Stimulated activated effector memory CD8-positive, alpha-beta T cell treated with anti-CD3 and anti-CD28 coated beads, Interleukin-12 subunit alpha, Interleukin-12 subunit beta, amount 100 ng/mL, for 72 hours (primary cell): ENCODE measurements at places on chromosomes 7 and 10.

- no peak for DNase-seq
Observed at GRCh38 chr7:158377800-158378623, 209.6 kb downstream of the PTPRN2 start.

DNA sequence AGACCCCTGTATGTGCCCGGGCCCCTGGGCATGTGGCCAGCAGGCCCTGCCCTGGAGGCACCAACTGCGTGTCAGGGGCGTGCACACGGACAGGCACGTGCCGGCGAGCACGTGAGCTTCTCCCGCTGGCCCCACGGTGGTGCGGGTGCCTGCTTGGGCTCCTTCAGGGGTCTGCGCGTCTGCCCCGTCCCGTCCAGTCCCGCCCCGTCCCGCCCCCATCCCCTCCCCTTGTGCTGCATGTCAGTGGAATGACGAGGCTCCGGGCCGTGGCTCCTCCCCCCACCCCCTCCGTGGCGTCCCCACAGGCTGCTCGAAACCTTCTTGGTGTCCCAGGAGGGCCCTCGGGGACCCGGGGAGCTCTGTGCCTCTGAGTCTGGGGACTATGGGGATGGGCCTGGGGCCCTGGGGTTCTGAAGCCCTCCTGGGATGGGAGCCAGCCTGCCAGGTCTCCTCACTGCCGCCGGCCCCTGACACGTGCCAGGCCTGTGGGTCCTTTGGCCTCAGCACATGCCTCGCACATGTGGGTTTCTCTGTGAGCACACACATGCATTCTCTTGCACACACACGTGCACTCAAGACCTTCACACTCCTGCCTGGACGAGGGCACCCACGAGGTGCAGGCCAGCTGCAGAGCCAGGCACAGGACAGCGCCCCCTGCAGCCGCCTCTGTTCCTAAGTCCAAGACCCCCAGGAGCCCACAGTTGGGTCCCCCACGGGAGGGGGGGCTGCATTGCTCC is 27.5 kb upstream of the AMZ1 start:
- no peak for DNase-seq

GRCh38 chr7:55440040-55440690 is 75.0 kb downstream of the LANCL2 start:
- DNase-seq = peak; percentile 45

DNA sequence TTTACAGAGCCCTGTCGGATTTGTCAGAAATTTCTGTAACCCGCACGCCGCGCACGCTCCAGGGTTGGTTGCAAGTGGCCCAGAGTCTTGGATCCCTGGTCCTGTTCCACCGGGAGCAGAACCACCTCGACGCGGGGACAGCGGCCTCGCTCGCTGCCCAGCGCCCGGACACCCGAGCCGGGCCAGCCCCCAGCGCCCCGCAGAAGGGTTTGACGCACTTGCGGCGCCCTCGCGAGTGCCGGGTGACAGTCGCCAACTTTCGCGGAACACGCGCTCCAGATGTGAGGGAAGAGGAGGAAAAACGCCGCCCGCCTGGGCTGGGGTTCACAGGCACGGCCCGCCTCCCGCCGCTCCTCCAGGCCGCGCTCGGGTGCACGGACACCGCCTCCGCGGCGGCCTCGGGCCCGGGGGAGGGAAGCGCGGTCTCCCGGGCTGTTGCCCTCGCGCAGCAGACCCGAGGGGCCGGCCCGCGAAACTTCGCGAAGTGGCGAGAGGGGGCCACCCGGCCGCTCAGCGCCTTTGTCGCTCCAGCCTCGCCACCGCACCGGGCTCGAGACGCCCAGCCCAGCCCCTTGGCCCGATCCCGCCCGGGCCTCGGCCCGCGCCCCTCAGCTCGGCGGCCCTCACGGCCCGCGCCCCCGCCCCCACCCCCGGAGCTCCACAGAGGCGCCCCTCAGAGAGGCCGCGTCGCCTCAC is 514 bp downstream of the RNF216 start:
- peak; percentile 25 for DNase-seq

DNA sequence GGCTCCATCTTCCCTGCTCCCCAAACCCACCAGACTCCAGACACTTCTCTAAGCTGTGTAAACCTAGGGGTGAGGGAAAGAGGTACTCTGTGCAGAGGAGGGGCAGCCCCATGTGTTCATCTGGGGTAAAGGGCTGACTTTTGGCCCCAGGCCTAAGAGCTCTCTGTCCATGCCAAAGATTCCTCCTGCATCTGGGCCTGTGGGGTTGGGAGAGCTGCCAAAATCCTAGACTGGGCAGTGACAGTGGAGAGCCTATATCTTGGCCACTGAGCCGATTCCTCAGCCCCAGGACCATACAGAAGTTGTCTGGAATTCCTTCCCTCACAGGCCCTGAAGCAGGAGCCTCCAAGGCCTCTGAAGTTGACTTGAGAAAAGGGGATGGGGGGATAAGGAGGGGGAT is 25.3 kb upstream of the LEP start:
- no peak for DNase-seq

GRCh38 chr7:114173170-114173890 is 241.3 kb upstream of the FOXP2 start:
- DNase-seq = no peak

- DNase-seq = no peak
Observed at GRCh38 chr10:1874533-1874932, 137.2 kb upstream of the ADARB2 start.

GRCh38 chr10:113425008-113425407 is 127.8 kb upstream of the HABP2 start:
- no peak for DNase-seq

GRCh38 chr7:37111459-37111858 is 337.2 kb downstream of the ELMO1 start:
- DNase-seq = no peak

DNA sequence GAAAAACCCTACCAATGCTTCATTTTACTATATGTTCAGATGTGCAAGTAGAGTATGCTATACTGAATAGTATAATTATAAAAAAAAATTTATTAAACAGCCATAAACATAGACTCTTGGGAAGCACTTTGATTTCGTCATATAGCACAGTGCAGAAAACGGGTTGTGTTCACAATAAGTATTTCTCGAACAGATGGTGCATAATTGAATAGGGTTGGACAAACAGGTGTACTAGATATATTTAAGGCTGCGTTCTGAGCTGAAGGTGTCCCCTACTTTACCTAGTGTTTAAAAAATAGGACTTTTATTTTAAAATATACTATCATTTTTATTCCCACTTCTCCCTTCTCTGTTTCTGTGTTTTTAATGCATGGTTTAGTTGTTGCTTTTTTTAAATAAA is 841.5 kb downstream of the ANKRD7 start:
- DNase-seq = no peak

- no peak for DNase-seq
Observed at GRCh38 chr10:98295401-98295811, 27.4 kb upstream of the LOXL4 start.

DNA sequence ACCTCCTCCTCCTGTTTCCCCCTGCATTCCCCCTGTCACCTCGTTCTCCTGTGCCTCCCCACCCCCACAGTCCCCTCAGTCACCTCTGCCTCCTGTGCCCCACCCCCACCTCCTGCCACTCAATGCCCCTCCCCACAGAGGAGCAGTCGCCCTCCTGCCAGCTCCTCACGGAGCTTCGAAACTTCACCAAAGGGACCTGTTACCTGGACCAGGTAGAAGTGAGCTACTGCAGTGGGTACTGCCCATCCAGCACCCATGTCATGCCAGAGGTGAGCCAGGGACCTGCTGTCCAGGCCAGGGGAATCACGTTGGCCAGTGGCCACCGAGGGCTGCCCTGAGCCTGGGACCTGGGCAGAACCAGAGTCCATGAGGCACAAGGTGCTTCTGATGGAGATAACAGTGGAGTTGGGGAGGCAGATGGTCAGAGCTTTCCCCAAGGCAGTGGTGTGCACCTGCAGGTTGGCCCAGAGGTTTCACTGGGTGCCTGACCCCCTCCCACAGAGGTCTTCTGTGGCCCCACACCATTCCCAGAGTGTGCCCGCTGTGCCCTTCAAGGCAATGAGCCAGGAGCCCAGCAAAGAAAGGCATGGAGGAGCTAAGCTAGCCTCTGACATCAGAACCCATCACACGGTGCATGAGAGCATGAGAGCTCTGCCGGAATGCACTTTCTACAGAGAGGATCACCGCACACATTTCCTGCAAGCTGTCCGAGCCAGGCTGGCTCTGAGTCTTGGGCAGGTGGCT is 7.0 kb upstream of the ZNF862 start:
- no peak for DNase-seq

- DNase-seq = no peak
Observed at GRCh38 chr7:35565927-35566326, 129.0 kb downstream of the HERPUD2 start.

- no peak for DNase-seq
Observed at GRCh38 chr7:137073571-137074325, 205.3 kb downstream of the CHRM2 start.

DNA sequence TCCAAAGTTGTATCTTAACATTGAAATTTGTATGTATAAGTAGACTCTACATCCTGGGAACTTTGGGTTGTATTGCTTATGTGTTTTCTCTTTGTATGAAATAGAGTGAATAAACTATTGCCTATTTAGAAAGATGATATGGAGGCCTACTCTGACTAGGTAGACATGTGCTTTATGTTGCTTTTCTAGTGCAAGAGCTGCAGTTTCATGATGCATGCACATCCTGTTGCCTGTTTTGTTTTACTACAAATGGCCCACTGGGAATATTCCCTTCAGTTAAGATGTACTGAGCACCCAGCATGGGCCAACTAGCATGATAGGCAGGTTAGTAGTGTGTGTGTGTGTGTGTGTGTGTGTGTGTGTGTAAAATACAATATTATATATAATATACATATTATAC is 282.1 kb upstream of the LRGUK start:
- no peak for DNase-seq

DNA sequence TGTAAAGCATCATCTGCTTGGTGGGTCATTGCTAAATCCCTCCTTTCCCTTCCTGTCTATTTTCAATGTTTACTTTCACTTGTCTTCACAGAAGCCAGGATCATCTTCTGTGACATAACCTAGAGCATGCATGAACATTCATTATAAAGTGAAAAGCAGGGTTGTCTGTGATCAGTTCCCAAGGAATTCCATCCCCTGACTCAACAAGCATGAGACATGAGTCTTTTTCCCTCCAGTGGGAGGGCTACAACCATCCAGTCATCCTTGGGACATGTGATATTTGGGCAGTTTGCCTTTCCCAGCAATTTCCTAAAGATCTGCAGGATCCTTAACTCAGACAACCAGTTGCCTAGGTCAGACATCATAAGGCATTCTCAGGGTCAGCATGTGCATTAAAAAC is 166.3 kb upstream of the TMEM196 start:
- no peak for DNase-seq

GRCh38 chr7:77443042-77443441 is 26.9 kb upstream of the GSAP start:
- no peak for DNase-seq

DNA sequence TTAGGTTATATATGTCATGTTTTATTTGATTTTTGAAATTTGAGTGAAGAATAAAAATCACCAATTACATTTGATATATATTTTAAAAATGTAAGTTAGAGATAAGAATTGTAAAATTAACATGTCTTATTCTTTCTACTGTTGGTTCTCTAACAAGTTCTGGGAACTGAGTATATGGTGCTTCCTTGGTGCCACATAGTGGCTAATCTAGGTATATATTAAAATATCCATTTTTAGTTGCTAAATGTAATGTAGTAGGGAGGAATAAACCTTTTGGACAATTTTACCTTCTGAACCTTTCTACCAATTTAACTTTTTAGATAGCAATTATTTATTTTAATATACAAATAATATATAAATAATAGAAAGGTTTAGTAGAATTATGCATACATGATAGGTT is 17.5 kb downstream of the CFAP69 start:
- DNase-seq = no peak

- DNase-seq = no peak
Observed at GRCh38 chr10:88954458-88955083, 2.0 kb upstream of the ACTA2 start.

DNA sequence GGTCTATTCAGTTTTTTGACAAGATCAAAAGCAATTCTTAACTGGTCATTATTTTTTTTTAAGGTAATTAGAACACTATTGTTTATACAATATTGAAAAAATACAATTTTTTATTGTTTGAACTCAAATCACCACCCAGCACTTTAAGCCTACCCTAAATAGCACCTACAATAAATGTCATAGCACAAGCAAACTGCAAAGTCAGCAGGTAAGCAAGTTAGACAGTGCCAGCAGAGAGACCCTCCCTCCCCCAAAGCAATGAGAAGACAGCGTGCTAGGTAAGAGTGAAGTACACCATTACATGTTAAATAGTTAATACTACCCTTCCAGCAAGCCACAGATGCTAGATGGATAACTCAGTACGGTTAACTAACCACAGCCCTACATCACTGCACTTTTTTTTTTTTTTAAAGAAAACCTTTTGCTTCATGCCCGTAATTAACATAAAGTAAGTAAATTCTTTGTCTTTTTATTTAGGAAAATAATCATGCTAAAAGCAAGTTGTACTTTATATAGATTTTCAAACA is 120.0 kb downstream of the UBE2H start:
- DNase-seq = no peak

DNA sequence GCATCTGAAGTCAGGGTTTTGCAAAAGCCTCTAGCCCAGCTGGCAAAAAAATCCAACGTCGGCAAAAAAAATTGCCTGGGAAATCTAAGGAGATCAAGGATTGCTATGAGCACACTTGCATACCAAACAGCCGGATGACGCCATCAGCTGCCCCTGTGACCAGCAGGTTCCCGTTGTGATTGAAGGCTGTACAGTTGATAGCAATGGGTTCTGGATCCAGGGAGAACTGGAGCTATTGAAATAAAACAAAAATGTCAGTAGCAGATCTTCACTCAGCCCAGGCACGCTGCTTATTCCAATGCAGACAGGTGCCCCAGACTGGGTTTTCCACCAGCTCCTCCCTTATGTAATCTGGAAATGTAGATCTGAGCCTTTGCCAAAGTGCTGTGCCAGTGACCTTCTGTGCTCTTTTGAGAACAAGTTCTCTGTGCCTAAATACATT is 18.7 kb upstream of the CYREN start:
- DNase-seq = no peak

DNA sequence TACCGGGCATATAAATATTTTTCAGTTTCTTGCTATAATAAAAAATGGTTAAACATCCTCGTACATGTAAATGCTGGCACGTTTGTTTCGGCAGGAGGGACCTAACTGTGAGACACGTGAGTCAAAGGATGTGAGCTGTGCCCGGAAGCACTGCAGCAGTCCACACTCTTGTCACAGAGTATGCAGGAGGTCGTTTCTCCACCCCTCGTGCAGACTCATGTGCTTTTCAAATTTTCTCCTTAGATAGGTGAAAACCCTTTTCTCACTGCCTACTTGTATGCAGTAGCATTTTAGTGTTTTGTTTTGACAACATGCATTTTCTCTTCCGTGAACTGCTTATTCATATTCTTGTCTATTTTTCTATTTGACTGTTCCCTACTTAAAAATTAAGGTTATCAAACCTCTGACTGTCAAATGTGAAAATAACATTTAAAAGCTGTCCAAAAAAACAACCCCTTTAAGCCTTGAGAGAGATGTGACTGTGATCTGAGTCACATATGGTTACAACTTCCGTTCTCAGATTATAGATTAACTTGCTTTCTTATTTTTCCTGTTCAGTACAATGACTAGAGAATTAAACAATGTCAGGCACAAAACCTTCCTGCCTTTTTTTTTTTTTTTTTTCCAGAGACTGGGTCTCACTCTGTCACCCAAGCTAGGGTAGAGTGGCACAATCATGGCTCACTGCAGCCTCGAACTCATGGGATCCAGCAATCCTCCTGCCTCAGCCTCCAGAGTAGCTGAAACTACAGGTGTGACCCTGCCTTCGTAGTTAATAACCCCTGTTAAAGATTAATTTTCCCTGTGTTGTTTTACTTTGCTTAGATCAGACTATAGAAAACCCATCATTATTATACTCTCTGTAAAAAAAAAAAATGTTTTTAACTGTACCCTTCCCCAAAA is 45.1 kb downstream of the DPY19L1 start:
- DNase-seq = peak; percentile 25
